ENCODE measurements at places on chromosomes 7 and 10. TPM values are rescaled to one million over a fixed set of nuclear protein-coding genes. Genes with fewer than 3 reads are reported as not detected.

PTPN20 gene
- total RNA-seq: 1.1 TPM

HOXA5 gene
- 11.3 TPM for total RNA-seq

NEUROG3 gene
- total RNA-seq: not detected

NXPH1 gene
- total RNA-seq: not detected

HNRNPA2B1 gene
- total RNA-seq: 275 TPM

DNA sequence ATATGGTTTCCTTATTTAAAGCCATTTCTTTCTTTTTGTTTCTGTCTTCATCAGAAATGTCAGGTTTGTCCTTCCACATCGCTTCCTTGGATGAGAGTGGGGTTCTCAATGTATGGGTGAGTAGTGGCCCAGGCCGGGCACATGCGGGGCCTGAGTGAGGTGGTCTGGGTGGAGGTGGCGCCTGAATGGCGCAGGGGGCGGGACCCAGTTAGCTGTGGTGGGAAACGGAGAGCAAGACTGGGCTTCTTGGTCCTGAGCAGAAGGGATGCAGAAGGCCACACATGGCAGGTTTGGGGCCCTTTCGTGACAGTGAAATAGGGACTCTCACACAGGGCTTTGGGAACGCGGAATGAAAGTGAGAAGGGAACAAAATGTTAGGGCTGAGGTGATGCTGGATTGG, 70.0 kb downstream of the DYNC2I1 start:
- no peak for DNase-seq

DNA sequence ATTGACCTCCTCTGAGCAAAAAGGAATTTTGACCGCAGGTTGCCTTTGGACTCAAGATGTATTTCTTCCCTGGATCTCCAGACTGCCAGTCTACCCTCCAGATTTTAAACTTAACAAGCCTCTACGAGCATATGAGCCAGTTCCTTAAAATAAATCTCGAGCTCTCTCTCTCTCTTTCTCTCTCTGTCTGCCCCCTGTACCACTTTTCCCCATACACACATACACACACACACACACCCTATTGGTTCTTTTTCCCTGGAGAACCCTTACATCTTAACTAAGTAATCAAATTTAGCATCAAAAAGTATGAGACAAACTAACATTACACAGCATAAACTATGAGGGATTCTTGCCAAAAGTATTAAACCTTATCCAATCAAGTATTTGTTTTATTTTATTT, 11.4 kb downstream of the BCAP29 start:
- no peak for DNase-seq

DNA sequence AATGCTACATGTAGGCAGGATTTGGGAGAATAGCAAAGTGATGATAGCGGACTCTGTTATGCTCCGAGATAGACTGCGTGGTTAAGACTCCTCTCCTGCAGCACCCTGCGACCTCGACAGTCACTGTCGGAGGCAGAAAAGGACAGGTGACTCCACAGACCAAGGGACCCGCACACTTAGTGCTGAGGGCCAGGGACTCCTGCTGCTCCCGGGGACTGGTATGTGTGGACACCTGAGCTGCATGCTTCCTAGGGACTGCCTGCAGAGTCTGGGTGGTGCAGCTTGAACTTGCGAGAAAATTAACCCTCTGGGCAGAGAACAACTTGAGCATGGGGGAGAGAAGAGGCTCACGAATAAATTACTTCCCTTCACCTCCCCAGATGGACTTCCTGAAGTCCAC, 407.1 kb upstream of the PFKP start:
- DNase-seq: no peak

All from posterior vena cava (tissue), 2 donors.